ENCODE measurements at places on chromosomes 5 and 9. TPM values are rescaled to one million over a fixed set of nuclear protein-coding genes. Genes with fewer than 3 reads are reported as not detected.

The IL5 gene
- polyA plus RNA-seq: not detected

The SLC36A3 gene
- 0.26 TPM for polyA plus RNA-seq

The SPAG8 gene
- 1.2 TPM for polyA plus RNA-seq

The TAF1L gene
- not detected for polyA plus RNA-seq

The AGXT2 gene
- polyA plus RNA-seq: not detected

The PFN3 gene
- not detected for polyA plus RNA-seq

The IGIP gene
- 0.09 TPM for polyA plus RNA-seq

The BAAT gene
- not detected for polyA plus RNA-seq

The FAM174A gene
- 3.7 TPM for polyA plus RNA-seq

The FAM153A gene
- not detected for polyA plus RNA-seq

The GARIN3 gene
- not detected for polyA plus RNA-seq

The PCDHGA2 gene
- not detected for polyA plus RNA-seq

The GCNT4 gene
- polyA plus RNA-seq: not detected

The SNX18 gene
- 0.74 TPM for polyA plus RNA-seq

The PANK3 gene
- polyA plus RNA-seq: 5.2 TPM

The KLHL3 gene
- polyA plus RNA-seq: 1.4 TPM

The MYMK gene
- polyA plus RNA-seq: not detected

The PURA gene
- polyA plus RNA-seq: 2.3 TPM

The NPDC1 gene
- polyA plus RNA-seq: 0.68 TPM

The SLC46A2 gene
- polyA plus RNA-seq: not detected

The TMEM174 gene
- not detected for polyA plus RNA-seq

Measured in naive B cell (primary cell).